GDM1 (cell line): ENCODE measurements at places on chromosomes 1 and 21.

- no peak for DNase-seq
Measured at GRCh38 chr1:210332233-210332632, 3.5 kb downstream of the HHAT start.

GRCh38 chr1:174262349-174263241 lies 103.3 kb downstream of the RABGAP1L start:
- peak; percentile 8 for DNase-seq

GRCh38 chr1:12546771-12547585 lies 71.0 kb downstream of the DHRS3 start:
- DNase-seq, result no peak

DNA sequence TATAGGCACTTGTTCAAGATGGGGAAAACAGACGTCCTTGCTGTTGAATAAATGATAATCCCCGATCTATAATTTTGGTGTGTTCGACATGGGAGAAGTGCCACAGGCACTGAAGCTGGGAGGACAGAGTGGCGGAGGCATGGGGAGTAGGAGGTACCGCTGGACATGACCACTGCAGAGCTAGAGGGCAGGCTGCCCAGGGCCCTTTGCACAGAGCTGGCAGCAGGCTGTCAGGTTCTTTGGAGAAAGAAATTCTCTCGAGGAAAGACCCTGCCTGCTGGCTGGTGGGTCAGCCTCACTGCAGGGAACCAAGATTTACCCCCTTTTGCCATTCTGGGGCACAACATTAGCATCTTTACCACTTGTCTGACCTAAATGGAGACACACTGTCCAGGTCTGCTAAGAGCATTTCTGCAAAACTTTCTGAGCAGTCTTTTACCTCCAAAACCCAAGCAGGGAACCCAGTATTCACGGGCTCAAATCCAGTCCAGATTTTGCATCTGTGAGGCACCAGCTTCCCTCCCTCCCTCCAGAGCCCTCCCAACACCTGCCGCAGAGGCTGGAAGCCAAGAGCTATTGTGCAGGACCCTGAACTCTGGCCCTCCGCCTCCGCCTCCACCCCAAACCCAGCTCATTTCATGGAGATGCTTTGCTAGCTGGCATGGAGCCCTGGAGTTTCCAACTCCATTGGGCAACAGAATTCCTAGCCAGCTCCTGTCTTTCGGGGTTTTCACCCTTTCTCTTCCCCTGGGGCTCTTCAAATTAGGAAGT lies 142.3 kb downstream of the PLXNA2 start:
- no peak for DNase-seq

GRCh38 chr1:212545941-212546635 lies 62.5 kb upstream of the ATF3 start:
- DNase-seq, result no peak

DNA sequence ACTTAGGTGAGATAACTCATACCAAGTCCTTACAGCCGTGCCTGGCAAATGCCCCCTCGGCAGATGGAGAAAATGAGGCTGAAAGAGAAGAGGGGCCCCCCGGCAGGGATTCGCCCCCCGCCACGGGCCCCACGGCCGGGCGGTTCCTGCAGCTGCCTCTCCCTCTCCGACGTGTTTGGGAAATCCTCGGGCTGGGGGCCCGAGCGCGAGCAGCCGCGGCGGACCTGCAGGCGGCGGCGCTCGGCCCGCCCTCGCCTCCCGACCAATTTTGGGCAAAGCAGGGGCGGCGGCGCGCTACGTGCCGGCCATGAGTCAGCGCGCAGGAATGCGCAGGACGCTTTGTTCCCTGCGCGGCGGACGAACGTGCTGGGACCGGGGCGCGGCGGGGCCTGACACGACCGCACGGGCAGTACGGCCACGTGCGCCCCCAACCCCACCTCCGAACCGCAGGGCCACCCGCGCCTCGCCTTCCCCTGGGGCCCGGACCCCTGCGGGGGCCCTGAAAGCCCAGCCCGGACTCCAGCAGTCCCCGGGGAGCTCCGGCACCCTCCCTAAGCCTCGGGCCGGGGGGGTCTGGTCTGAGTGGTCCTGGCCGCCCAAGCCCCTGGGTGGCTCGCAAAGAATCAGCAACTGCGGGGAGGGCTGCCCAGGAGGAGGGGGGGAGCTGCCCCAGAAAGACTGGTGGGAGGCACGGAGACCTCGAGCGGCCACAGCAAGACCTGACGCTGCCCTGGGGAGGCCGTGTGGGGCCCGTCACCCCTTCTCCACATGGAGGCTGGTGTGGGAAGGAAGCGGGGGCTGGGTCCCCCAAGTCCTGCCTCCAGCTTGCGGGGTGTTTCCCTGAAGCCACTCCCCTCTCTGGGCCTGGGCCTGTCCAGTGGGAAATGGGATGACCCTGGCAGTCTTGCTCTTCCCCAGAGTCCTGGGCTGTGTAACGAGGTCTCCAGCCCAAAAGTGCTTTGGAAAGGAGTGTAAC lies 11.9 kb upstream of the EDN2 start:
- DNase-seq, result no peak

GRCh38 chr1:156499194-156499841 lies 1.3 kb downstream of the MEF2D start:
- DNase-seq, result no peak

GRCh38 chr21:42310411-42311001 lies 4.7 kb downstream of the TFF3 start:
- DNase-seq, result no peak

- DNase-seq, result peak; percentile 68
Measured at GRCh38 chr1:192521734-192522133, 53.8 kb upstream of the RGS1 start.

GRCh38 chr1:8070381-8070811 lies 44.3 kb upstream of the ERRFI1 start:
- no peak for DNase-seq
